Activated naive CD4-positive, alpha-beta T cell treated with anti-CD3 and anti-CD28 coated beads, Interleukin-2, amount 10 ng/mL, durations not matched to agents 7 days and 5 days (primary cell): ENCODE measurements at places on chromosomes 2 and 18.

DNA sequence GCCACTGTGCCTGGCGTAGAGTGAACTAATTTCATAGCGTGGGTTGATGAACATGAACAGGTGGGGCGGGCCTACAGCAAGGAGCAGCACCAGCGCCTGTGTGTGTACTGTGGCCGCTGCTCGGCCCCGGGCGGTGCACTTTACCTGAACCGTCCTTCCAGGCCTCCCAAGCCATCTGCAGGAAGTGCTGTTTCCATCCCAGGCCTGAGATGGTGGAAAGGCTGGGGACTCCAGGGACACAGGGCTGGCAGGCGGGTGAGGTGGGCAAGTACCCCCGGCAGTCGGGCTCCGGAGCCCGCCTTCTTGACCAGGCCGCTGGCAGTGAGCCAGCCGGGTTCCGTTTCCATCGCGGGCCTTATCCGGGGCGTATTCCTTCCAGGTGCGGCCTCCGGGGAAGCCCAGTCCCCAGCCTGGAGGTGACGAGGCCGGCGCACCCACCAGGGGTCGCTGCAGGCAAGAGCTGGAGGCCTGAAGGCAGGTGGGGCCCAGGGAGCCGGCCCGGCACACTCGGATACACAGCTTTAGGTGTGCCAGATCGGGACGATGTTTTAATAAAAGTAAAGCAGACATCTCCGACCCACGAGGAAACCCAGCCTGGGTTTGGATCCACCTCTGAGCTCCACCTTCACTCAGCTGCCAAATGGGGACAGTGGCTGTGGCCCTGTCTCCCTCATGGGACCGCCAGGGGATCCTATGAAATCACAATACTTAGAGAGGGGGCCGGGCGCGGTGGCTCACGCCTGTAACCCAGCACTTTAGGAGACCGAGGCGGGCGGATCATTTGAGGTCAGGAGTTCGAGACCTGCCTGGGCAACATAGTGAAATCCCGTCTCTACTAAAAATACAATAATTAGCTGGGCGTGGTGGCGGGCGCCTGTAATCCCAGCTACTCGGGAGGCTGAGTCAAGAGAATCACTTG is 22.7 kb upstream of the PDIA6 start:
- DNase-seq, result peak; percentile 84

GRCh38 chr2:170222842-170223241 is 44.9 kb downstream of the MYO3B start:
- no peak for DNase-seq

DNA sequence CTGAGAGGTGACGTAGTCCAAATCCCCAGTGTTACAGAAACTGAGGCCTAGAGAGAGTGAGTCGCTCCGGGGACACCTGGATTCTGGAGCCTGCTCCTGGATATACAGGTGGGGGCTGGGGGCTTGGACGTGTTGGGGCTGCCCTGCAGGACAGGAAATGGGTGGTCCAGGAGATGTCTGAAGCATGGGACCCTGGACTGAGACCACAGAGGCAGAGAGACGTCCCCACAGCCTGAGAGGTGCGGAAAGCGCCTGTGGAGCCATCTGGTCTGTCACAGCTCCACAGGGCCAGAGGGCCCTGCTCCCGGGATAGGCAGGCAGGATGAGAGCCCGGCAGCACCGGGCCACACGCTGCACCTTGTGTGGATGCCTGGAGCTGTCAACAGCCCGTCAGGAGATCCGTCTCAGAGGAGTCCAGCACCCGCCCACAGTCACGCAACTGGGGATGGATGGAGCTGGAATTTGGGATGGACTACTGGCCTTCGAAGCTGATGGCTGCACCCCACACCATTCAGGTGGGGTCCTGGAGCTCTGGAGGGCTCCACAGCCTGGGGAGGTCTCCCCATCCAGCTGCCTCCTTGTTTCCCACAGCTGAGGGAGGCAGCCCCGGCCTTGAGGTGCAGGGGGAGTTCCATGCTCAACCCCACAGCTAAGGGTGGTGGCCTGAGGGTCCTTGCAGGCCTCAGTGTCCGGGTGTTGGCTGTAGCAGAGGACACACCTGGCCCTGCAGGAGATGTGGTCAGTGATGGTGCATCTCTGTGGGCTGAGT is 303.0 kb downstream of the NDUFA10 start:
- DNase-seq, result no peak

DNA sequence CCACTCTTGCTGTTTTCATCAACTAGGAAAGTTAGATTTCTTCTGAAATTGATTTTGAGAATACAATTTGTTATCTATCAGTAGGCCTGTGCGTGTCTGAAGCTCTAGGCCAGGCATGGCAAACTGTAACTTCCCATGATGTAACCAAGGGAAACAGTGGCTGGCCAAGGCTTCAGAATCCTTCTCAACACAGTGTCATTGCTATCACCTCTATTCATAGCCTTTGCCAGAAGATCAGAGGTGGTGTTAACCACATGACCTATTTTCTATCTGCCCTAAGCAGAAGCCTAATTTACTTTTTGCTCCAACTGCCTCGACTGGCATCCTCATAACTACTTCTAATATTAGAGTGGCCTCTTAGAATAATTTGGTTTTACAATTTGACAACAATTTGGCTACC is 2.5 kb downstream of the ITGB6 start:
- no peak for DNase-seq

GRCh38 chr2:8538531-8538930 is 143.3 kb upstream of the ID2 start:
- no peak for DNase-seq

DNA sequence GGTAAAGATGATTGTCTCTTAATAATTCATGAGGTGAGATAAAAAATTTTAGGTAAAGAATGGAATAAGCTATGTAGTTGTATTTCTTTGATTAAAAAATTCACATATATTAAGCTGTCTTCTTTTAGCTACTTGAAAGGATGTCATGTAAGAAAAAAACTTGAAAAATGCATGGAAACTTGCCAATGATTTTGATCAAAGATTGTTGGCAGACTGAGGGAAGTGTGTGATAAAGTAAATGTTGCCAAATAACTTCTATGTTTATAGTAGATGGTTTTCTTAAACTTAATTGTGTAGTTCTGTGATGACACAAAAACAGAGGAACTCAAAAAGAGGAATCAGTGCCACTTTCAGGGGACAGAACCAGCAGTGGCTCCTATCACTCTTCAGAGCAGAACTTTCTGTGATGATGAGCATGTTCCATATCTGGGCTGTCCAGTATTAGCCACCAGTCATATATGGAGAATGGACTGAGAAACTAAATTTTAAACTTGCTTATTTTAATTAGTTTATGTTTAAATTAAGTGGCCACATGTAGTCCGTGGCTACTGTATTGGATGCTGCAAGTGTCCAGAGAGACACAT is 51.9 kb upstream of the SLC38A11 start:
- no peak for DNase-seq

DNA sequence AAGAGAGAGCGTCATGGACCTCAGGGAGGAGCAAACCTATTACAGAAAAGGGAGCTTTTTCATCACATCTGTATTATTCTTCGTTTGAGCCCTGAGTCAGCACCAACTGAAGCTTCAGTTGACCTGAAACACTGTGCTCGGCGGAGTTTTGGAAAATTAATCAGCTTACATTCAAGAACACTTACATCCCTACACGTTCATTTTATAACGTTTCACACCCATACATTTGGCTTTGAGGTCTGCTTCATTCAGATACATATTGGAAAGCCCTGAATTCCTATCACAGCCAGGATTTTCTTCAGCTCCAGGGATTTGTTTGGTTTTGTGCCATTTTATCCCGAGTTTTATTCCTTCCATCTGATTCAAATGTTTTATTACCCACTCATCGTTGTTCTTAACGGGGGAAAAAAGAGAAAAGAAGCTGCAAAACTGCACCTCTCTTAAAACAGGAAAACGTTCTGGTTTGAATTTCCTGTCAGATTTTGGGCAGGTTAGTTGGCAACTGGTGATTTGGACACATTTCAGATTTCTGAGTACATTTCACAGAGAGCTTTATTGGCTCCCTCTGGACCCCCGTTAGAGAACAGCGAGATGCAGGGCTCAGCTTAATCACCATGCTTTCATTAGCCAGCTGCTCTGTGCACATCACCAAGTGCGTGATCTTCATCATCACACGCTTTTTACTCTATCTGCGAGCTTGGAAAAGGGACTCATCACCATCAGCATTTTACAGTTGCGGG is 88.8 kb downstream of the CDC42EP3 start:
- DNase-seq, result no peak

DNA sequence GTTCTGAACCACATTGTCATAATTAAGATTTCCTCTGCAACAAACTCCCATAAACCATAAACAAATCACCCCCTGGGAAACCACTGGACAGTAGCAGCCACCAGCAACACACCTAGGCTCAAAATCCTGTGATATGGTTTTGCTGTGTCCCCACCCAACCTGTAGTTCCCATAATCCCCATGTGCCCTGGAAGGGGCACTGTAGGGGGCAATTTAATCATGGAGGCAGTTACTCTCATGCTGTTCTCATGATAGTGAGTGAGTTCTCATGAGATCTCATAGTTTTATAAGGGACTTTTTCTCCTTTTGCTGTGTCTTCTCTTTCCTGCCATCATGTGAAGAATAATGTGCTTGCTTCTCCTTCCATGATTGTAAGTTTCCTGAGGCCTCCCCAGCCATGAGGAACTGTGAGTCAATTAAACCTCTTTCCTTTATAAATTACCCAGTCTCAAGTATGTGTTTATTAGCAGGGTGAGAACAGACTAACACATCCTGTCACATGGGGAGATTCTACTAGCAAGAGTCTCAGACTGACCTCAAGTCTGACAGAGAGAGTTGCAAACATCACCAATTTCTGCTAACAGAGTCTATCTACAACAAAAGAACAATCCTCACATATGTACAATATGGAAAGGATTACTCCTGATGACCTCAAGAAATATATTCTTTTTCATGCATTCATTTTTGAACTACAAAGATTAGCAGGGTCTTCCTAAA is 182.6 kb downstream of the GRB14 start:
- DNase-seq, result no peak

GRCh38 chr2:227117852-227118251 is 46.2 kb downstream of the COL4A4 start:
- no peak for DNase-seq

GRCh38 chr2:40559175-40559574 is 107.3 kb upstream of the SLC8A1 start:
- no peak for DNase-seq

GRCh38 chr2:124919296-124919695 is 894.2 kb downstream of the CNTNAP5 start:
- no peak for DNase-seq

- DNase-seq, result no peak
Observed at GRCh38 chr18:8794156-8794933, 89.0 kb downstream of the MTCL1 start.

DNA sequence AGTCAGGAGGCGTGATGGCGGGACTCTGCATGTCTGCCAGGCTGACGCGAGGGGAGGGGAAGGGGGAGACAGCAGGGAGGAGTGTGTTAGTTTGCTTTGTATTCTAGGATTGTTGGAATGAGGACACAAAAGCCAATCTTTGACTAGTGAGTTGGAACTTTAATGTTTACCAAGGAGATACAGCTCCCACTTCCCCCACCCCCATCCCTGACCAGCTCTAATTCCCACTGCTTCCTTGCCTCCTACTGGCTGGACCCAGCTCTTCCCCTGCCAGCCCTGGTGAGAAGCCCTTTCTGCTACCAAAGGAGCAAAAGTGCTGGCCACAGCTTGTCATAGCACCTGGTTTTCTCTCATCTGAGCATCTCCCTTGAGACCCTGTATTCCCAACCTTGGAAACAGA is 84.5 kb downstream of the CELF4 start:
- no peak for DNase-seq

DNA sequence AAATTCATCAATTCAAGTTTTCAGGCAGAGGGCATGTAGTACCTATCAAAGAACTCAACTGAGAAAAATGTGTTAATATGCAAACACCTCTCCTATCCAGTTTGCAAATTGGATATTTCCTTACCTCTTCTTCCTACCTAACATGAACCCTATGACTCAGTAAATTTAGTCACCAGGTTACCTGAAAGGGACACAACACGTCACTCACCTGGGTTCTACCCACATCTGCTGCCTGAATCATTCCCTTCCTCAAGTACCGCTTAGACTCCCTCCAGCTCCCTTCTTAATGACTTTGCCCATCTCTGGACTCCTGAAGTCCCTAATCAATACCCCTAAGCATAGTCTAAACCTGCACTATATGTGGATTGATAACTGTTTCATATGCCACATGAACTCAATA is 10.4 kb downstream of the ANKRD44 start:
- DNase-seq, result no peak

GRCh38 chr18:6207116-6207515 is 207.6 kb downstream of the L3MBTL4 start:
- DNase-seq, result no peak

- DNase-seq, result no peak
Observed at GRCh38 chr2:173419506-173419905, 64.8 kb downstream of the CDCA7 start.

- DNase-seq, result no peak
Observed at GRCh38 chr2:102514061-102514785, 41.2 kb downstream of the SLC9A4 start.

- DNase-seq, result no peak
Observed at GRCh38 chr2:11777066-11777782, 30.8 kb downstream of the LPIN1 start.

DNA sequence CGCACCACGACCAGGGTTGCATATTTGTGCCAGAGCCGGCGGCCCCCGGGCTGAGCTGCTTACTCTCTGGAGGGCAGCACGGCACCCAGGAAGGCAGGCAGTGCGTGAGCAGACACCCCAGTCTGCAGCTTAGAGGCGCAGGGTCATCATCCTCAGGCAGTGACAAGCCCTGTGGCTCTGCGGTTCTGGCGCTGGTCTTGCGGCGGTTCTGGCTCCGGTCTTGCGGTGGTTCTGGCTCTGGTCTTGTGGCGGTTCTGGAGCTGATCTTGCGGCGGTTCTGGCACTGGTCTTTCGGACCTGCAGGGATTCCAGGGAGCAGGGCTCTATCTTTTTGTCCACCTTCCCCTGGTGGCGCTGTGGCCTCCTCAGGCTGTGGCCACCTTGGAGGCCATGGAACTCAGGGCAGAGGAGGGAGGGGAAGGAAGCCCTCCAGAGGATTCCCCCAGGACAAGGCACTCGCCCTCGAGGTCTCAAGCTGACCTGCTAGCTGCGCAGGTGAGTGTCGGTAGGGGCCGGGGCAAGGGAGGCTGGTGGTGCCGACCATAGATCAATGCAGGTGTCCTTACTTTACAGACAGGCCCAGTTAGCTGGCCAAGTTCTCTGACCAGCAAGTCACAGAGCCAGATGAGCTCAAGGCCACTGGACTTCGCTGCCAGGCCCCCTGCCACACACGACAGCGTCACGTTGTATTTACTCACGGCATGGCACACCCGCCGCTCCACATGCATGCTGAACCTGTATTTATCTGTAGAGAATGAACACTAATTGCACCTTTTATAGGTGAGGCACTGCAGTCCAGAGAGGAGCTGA is 14.9 kb downstream of the ESPNL start:
- DNase-seq, result no peak

DNA sequence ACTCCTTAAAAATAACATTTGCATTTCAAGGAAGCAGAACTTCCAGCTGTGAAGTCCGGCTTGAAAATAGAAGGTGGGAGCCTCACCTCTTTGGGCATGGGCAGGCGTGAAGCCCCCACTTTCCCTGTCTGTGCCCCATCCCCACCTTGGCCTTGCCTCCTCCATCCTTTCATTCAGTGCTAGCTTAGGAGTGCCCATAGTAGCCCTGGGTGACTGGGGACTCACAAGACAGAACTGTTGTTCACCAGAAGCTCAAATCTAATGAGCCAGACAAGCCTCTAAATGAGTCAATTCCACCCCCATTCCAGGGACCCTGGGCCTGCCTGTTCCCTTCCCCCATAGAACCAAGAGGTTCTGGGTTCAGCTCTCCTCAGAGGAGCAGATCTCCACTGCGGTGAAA is 20.0 kb downstream of the SPATA3 start:
- DNase-seq, result no peak
